ENCODE measurements at places on chromosomes 6 and 20.

- DNase-seq: no peak
Observed at GRCh38 chr20:689947-690346, 14.3 kb upstream of the SCRT2 start.

GRCh38 chr6:37049758-37050044, 44.2 kb downstream of the FGD2 start:
- no peak for DNase-seq

- DNase-seq: no peak
Observed at GRCh38 chr6:11258260-11259237, 26.1 kb upstream of the NEDD9 start.

GRCh38 chr6:160678744-160679401, 14.8 kb upstream of the LPA start:
- no peak for DNase-seq
